HT-29 (cell line): ENCODE measurements at places on chromosomes 5 and 9. TPM values are rescaled to one million over a fixed set of nuclear protein-coding genes. Genes with fewer than 3 reads are reported as not detected.
A peak's percentile ranks its signal among the peaks of the same experiment; 100 is the strongest.

- DNase-seq: no peak
These were observed 94.6 kb upstream of the HMHB1 start for GRCh38 chr5:143717400-143717799.

GRCh38 chr5:133890776-133891280, 77.6 kb downstream of the C5orf15 start:
- DNase-seq: no peak

The SHOC1 gene
- total RNA-seq: not detected in 2 replicates

- DNase-seq: no peak
These were observed 58.4 kb downstream of the FOXI1 start for GRCh38 chr5:170164087-170164486.

The ERGIC1 gene
- 132 and 159 TPM in 2 replicates for total RNA-seq

DNA sequence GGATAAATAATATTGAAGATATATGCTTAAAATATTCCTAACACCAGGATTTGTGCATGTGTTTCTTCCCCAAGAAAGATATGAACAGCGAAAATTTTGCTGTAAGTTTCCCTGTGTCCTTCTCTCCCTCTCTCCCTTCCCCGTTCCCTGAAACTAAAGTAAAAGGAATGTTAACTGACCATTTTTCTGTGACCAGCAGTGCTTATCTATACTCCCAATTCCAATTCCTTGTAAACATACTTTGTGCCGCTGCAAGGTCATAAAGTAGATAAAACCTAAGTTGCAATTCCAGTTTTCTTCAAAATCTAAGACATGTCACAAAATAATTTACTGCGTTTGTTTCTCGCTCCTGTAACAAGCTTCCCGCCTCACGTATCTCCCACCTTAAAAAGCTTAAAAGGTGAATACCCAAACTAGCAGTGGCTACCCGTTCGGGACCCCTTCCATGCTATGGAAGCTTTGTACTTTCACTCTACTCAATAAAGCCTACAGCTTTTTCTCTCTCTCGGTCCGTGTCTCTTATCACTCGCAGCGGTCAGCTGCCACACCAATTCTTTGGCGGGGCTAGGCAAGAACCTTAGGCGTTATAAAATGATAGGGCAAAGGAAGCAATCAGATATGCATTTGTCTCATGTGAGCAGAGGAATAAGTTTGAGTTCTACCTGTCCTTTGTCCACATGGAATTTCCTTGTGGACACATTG, 1798.0 kb downstream of the EFNA5 start:
- DNase-seq: peak; percentile 14

DNA sequence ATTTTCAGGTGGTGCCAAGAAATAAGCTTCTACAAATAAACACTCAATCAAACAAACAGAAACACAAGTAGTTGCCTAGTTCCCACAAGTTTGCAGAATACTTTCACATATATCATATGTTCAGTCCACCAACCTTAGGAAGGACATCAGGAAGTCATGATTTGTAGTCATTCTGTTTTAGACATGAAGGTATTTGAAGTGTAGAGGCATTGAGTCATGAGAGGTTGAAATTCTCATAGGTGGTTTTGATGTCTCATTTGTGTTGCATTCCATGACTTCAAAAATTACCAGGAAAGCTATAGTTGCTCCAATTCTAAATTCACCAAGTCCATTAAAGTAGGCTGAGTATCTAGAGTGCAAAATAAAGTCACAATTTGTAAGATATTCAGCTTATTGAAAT, 159.0 kb downstream of the KCTD16 start:
- DNase-seq: no peak

DNA sequence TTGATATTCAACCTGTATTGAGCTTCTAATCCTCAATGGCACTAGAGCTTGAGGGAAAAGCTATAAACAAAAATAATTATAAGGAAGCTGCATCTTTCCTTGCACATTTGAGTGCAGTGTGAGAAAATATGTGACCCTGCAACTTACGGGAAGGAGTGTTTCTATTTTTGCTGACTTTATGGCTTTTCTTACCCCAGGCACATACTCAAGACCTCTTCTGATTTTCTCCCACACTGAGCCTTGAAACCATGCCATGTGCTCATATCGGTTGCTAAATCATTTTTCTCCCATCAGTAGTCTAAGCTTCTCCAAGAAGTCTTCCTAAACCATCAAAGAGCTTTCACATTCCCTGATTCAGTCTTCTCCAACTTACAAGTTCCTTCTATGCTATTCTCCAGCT, 91.5 kb downstream of the CDH6 start:
- no peak for DNase-seq

GRCh38 chr5:132138260-132138659, 64.7 kb downstream of the CSF2 start:
- DNase-seq: no peak

The DEPDC1B gene
- total RNA-seq: 18.4 and 20.5 TPM in 2 replicates

The NREP gene
- total RNA-seq: 0.97 and 3.5 TPM in 2 replicates

The PCDHAC1 gene
- total RNA-seq: not detected in 2 replicates

- DNase-seq: no peak
These were observed 657.5 kb upstream of the DMAC1 start for GRCh38 chr9:8457055-8457454.

- DNase-seq: no peak
These were observed 246.8 kb downstream of the SAXO1 start for GRCh38 chr9:18786196-18786595.

GRCh38 chr5:153445875-153446579, 44.4 kb upstream of the GRIA1 start:
- no peak for DNase-seq

The COL15A1 gene
- total RNA-seq: not detected in 2 replicates

GRCh38 chr9:93595861-93596365, 19.5 kb downstream of the PHF2 start:
- DNase-seq: no peak

GRCh38 chr9:86766912-86767311, 180.4 kb downstream of the GAS1 start:
- peak; percentile 61 for DNase-seq

- peak; percentile 11 for DNase-seq
These were observed 20.9 kb downstream of the FOXE1 start for GRCh38 chr9:97873882-97874281.

DNA sequence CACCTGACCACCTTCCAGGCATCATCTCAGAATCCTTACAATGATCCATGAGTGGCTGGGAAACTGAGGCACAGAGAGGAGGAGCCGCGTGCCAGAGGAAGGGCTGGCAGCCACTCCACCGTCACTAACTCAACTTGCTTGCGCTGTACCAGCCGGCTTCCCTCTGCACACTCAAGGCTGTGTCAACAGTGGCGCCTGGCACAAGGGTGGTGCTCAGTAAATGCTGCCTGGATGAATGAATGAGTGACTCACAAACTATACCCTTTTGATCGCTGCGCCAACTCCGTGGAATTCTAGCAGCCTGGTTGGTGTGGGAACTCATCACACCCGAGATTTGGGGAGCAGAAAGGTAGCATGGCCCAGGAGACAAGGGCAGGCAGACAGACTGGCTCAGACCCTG, 21.9 kb downstream of the PRRX2 start:
- DNase-seq: peak; percentile 55
